ENCODE measurements at places on chromosomes 7 and 10.
A peak's percentile ranks its signal among the peaks of the same experiment; 100 is the strongest.

GRCh38 chr7:74526780-74527179 lies 73.1 kb downstream of the GTF2IRD1 start:
- no peak for DNase-seq

- DNase-seq: no peak
Observed at GRCh38 chr10:10489805-10490571, 527.7 kb upstream of the CELF2 start.

- DNase-seq: no peak
Observed at GRCh38 chr7:135929722-135930141, 47.4 kb downstream of the MTPN start.

DNA sequence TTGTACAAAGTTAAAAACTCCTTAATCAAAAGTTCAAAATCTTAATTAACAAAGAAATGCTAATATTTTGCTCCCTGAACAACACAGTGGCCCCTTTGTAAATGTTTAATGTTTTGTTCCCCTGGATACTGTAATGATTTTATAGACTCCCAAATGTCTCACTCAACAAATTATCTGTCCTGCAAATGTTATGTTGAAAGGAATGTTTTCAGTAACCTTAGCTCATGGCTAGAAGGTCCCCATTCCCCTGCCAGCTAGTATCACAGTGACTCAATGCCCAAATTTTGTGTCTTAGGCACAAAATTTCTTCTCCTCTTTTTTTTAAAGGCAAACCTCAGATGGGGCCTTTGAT lies 298.9 kb downstream of the ELMO1 start:
- no peak for DNase-seq

DNA sequence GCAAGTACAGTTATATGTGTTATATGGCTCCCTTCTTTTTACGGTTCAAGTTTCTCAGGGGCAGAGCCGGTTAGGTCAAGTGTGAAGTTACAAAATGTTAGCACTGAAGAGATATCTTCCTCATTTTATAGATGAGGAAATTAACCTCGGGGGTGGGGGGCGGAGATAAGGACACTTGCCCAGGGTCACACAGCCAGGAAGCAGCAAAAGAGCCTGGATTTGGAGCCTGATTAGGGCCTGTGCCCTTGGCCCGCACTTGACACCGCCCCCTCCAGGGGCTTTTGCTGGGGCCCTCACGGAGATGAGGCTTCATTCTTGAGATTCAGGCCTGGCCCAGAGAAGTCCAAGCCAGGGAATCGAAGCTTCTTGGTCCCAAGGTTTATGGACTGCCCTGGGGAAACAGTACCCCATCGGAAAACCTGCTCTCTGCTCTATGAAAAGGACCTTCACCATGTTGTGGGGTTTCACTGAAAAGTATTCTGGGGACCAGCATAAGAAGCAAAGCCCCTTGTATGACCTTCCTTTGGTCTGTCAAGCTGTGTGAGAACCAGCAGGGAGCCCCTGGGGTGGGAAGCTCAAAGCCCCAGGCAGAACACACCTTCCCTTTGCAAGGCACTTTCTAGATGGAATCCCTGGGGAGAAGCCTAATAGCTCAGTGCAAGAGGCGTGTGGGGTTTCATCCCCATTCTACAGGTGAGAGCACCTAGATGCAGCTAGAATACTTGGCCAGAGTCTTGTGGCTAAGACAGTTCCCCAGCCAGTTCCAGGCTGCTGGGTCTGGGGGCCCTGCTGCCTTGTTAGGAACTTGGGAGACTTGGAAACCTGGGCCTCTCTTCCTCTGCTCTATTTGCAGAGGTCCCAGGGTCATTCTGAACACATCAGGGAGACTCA lies 21.9 kb downstream of the UNC5B start:
- peak; percentile 75 for DNase-seq

DNA sequence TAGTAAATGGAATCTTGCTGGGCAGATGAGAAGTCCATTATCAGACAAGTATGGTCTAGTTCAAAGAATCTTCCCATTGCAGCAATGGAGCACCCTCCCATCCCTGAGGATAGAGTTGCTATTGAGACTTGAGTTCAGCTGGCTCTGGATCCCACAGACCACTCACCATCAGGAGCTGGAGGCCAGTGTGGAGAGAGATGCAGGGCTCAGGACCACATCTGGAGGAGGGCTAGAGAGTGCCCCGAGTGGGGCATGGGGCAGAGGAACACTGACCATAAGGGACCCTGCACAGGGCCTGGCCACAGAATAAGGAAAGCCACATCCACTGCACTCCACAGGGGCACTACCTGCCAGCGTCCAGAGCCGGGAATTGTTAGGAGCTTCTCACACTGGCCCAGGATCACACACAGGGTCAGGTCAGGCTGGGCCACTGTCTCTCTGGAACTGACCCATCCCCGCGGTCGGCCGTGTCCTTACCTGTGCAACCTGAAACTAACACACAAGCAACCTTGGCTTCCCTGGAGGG lies 41.3 kb upstream of the TCERG1L start:
- no peak for DNase-seq

- no peak for DNase-seq
Observed at GRCh38 chr10:97740613-97741012, 3.7 kb downstream of the ZFYVE27 start.

DNA sequence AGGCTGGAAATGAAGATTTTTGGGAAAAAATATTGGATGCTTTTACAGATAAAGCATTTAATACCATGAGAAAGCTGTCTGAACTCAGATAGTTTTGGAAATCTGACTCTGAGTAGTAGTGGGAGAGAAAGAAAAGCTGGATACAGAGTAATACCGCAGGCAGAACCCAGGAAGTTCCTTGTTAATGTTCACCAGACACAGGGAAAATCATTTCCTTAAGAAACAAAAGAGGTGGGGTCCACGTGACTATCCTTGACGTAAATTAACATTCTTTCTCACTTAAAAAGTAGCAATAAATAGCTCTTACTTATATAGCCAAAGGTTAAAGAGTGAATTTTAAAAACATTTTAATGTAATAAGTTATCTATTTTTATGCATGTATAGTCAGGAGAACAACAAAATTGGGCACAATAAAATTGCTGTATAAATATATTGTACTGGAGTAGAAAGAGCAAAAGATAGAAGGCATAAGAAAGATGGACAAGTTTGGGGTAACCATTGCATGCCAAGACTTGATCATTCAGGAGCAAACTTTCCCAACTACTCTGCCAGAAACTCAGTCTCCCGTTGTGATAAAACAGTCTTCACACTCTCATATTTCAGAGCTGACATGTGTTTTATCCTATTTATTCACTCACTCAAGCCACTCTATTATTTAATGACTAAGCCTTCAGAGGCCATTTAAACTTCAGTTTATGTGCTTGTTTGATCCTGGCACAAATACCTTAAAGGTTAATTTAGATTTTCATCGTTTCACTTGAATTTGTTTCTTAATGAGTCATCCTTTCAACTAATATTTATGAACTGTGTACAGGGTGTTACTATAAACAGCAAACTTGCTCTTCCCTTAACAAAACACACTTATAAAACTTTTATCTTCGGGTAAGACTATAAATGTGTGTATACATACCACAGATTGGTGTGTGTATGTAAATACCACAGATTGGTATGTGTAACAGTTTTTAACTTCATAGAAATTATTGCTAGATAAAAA lies 143.1 kb downstream of the GNAI1 start:
- DNase-seq: no peak

DNA sequence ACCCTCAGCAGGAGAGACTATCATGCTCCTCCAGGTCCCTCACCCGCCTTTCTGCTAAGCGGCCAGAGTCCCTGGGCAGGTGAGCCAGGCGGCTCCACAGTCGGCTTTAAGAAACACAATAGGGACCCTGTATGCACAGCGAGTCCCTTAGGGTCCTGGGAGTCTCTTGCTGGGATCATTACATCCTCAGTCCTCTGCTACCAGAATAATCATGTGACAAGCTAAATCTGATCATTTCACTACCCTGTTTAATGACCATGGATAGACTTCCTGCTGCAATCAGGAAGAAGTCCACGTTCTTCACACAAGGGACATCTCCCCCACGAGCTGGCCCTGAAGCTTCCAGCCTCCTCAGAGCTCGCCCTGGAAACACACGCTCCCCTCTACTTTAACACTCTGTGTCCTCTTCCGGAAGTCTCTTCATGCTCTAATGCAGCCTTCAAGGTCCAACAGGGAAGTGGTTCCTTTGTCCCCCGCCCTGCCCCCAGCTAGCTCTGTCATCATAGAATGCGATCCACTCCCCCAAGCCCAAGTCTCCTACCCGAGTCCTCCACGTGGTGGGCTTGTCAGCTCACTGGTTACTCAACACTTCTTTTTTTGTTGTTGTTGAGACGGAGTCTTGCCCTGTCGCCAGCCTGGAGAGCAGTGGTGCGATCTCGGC lies 101.5 kb downstream of the RNF216 start:
- DNase-seq: peak; percentile 85

DNA sequence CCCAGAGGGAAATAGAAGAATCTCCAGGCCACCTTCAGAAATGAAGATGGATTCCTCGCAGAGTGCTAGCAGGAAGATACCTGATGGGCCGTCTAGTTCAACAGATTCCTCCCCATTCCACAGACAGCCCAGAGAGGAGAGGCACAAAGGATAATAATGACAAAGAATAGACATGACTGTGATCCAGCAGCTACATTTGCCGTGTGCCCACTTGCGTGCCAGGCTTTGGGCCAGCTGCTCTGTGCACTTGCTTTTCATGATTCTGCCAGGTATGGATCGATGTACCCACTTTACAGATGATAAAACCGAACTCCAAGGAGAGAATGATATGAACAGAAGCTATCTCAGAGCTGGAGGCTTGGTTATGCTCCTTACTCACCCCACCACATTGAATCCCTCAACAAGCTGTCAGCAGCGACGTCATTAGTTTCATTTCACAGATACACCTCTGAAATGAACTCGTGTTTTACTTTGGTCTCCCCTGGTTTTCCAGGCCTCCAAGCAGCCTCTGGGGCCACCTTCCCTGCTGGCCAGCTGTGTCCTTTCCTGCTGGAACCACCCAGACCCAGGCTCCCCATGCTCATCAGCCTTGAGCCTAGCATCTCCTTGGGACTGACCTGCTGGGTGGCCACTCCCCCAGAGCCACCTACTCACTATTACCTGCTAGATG lies 11.9 kb upstream of the WDFY4 start:
- no peak for DNase-seq

- peak; percentile 19 for DNase-seq
Observed at GRCh38 chr10:86265236-86265894, 101.2 kb downstream of the GRID1 start.

DNA sequence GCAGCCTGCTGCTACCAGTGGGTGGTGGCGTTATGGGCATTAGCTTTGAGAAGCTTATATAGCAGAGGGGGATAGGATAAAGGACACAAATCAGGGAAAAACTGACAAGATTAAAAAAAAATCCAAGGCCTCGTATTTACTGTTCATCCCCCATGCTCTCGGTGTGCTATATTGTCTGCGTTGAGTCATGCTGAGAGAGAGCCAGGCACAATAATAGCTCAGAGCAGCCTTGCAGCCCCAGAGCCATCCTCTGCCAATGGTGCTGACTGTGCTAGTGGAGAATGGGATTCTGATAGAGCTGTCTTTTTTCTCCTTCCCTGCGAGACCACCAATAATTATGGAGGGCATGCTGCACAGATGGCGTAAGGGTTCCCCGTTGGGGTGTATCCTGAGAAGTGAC lies 51.7 kb upstream of the FZD1 start:
- no peak for DNase-seq

GRCh38 chr10:103759100-103759781 lies 96.1 kb downstream of the SH3PXD2A start:
- peak; percentile 59 for DNase-seq

DNA sequence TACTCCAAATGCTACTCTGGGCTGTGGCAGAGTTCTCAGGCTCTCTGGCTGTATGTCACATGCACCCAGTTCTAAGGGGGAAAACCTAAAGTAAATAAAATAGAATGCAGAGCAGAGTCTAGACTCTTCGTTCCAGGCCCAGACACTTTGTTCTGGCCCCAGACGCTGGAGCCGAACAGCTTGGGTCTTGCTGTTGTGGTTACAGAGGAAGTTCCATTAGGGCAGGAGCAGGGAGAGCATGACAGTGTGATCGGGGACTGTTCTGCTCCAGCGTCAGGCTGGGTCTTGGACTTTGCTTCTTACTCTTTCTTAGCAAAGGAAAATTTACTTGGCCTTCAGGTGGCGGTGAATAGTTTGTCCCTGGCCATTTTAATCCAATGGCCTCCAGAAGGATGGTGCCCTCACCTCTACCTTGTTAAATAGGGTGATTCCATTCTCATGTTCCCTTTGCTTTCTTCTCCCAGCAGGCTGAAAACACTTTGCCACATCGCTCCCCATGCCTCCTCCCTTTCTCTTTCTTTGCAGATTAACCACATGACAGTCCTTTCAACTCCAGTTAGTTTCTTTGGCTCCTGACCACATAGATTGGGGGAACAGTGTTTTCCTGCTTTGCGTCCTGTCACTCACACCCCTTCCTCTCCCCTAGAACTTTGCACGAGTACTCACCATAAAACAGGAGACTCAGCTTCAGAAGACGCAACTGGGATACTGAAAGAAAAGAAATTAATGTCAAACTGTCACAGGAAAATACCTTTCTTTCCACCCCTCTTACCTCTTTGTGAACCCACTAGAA lies 730.8 kb downstream of the SUGCT start:
- no peak for DNase-seq

GRCh38 chr10:69844698-69845097 lies 43.0 kb downstream of the COL13A1 start:
- no peak for DNase-seq

- peak; percentile 96 for DNase-seq
Observed at GRCh38 chr7:155205368-155206317, 92.0 kb upstream of the INSIG1 start.

DNA sequence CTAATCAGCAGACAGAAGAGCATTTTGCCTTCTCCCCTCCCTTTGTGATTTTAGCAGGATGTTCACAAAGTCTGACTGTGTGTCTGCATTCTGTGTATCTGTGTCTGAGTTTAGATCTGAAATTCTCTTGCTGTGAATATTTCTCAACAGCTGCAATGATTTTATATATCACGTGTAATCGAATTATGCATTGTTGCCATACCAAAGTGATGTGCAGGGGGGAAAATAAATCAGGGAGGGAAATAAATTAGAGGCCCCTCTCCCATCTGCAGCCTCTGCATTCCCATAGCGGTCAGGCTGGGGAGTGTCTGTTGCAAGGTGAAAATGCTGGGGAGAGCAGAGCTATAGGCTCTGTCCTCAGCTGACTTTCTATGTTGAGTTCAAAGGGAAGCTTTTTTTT lies 209.0 kb downstream of the LRMDA start:
- DNase-seq: no peak

GRCh38 chr7:142770661-142771352 lies at the start of gene PRSS2:
PRSS2 (plus strand) TSS chr7:142770970; CDS start chr7:142770983, 13 bp downstream.
- DNase-seq: no peak

- DNase-seq: no peak
Observed at GRCh38 chr7:78684201-78684600, 769.3 kb downstream of the MAGI2 start.

DNA sequence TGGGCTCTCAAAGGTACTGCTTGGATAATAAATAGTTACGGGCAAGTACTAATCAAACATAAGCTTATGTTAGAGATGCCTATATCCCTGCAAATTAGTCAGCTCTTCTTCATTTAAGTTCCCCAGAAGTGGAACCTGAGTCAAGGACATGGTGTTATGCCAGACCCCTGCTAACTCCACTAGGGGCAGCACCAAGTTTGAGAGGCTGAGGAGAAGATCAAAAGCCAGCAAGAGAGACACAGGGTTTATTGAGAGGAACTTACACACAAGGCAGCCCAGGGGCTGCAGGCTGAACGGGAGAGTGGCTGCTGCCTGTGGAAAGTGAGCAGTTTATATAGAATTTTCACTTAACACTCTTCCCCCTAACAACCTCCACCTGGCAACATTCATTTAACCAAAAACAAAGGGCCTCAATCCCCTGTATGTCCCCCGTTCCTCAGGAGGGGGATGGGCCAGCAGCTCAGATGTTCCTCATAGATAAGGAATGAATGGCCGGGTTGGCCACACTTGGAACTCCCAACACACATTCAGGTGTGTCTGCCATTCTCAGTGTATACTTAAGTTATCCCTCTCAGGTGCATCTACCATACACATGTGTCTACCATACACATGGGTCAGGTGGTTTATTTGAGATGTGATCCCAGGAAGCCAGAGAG lies 62.6 kb upstream of the GHITM start:
- no peak for DNase-seq

All from suppressor macrophage treated with lipopolysaccharide for 1 hour (primary cell).